ENCODE measurements at places on chromosomes 7 and 10.

DNA sequence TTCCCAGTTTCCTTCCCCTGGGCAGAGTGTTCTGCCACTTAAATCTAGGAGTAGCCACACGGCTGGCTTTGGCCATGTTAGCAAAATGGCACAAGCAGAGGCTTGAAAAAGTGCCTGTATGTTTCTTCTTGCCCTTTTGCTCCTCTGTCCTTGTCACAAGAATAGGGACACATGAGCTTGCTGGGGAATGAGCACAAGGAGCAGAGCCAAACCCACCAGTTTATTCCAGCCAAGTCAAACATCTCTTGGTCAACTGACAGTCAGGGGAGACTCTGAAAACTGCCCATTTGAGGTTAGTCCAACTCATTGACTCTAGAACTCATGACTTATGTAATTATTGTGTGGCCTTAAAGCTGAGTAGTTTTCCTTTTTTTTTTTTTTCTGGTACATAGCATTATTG is 739.7 kb upstream of the FZD8 start:
- DNase-seq = no peak

GRCh38 chr7:23426876-23427275 is 43.4 kb downstream of the IGF2BP3 start:
- DNase-seq = no peak

GRCh38 chr10:97875391-97875790 is 25.7 kb downstream of the GOLGA7B start:
- DNase-seq = no peak

DNA sequence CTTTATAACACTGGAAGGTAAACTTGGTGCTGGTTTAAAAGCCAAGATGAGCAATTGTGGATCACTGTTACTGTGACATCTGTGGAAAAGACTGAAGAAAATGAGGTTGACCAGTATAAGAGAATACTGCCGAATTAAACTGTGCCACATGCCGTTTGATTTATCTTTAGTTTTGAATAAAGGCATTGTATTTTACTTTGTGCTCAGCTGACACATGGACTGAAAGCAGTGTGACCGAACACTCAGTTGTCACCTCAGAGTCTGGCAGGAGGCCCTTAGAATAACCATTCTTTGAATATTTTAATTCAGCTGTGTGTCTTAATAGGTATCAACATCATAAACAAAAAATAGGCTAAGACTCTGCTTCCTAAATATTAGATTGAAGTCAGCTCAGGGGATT is 133.7 kb upstream of the GJD4 start:
- DNase-seq = no peak

DNA sequence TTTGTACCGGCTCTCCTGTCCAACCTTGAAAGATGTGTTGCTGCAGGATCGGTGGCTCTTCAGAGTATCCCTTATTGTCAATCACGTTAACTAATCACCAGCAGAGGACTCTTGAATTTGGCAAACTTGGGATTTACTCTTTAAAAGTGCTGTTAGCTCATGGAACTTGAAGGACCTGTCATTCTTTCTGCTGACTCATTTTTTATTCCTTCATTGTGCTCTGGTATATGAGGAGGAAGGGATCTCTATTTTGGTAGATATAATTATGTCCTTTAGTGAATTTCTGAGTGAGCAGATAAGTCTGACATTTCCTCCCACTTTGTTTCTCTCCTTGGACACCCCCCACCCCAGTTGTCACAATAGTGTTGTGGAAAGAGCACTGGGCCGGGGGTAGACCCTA is 175.1 kb upstream of the HDAC9 start:
- DNase-seq = no peak

DNA sequence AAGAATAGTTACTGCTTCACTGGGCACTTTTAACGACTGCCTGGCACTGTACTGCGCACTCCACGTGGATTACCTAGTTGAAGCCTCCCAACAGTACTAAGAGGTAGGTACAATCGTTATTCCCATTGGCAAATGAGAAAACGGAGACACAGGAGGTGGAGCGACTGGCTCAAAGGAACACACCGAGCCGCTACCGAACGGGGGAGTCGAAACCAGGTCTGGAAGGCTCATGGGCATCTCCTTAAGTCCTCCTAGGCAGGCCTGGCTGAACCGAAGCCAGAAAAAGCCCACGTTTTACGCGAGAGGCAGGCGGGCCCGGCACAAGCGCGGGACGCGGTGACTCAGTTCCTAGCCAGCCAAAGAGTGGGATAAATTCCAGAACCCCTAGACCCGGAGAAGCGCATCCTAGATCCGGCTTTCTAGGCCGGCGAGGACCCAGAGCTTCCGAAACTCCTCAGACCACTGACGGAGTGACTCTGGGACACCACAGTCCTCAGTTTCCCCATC is 472 bp downstream of the PDAP1 start:
- no peak for DNase-seq

DNA sequence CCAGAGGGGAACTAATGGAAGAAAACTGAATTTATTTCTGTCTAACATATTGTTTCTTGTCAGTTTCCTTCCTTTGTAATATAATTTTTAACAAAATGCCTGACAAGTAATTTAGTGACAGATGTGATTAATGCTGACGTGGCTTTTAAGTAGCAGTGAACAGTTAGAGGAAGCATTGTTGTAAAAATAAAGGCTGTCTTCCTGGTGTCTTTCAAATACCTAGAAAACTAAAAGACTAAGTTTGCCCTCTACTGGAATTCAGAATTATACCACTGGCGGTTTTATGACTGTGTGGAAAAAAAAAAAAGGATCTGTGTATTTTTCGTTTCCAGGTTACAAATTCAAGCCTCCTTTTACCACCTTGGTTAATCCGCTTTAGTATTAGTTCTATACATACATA is 217.1 kb upstream of the DPP6 start:
- DNase-seq = no peak

DNA sequence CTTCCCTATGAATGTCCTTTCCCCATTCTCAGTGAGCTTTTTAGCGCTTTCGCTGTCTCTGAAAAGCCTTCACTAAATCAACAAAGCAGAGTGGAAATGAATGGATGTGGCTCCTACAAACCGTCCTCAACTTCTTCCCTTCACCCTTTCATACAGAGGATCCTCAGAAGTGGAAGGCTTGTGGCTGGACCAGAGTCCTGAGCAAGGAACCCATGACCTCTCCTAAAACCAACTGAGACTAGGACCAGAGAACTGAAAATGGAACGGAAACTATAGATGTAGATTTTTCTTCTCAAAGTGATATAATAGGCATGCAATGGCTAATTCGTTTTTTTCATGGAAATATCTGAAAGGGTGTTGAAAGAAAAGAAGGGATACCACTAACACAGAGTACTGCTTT is 122.5 kb downstream of the LHFPL3 start:
- DNase-seq = no peak

DNA sequence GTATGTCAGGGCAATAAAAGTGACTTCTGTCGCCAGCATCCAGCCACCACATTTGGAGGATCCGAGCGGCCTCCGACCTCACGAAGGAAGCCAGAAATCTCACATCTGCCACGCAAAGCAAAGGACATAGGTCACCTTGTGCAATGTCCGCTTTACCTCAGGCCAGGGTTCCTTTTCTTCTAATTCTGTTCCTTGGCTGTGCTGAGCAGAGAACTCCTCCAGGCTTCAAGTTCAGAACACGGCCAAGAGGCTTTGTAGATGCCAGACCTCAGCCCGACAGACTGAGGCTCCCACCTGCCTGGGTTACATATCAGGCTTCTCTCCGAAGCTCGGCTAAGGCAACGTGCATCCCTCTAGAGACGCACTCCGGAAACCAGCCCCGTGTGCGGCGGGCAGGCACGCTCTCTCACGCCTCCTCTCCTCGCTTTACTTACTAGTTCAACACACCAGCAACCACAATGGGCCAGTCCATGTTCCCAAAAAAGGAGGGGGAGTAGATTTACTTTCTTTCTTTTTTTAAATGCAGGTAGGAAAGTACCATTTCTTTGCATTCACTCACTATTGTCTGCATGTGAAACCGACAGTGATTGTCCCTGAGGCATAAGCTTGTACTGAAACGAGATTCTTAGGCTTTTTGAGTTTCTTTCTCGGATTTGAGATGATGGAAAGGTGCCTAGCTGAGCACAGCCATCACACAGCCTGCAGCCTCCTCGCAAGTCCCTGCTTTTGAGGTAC is 122.4 kb upstream of the AFAP1L2 start:
- DNase-seq = no peak

DNA sequence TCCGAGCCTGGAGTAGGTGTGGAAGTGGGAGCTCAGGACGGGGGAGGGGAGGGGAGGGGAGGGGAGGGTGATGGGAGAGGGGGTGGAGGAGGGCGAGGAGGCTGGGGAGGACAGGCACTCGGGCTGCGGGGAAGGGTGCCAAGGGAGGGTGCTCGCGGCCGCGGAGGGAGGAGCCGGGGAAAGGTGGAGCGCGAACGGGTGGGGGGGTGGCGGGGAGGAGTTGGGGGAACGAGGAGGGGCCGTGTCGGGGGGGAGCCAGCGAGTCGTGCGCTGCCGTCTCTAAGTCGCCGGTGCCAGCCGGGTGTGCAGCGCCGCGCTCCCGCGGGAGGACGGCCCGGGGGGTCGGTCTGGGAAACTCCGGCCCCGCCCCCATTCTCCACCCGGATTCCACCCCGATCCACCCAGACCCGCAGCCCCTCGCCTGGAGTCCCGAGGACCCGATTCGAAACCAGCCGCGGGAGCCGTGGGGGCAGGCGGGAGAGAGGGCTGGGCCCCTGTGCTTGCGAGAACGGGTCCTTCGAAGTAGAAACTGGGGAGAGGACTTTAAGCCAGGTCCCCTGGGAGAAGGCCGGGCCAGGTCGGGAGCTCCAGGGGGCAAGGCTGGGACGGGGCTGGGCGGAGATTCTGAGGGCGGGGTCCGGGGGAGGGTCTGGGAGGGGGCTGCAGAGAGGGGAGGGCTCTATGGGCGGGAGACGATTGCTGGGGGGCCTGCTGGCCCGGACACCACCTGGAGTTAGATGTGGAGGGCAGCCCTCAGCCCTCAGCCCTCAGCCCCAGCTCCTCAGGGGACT is at the start of gene ZNF467:
Gene ZNF467 (minus strand): TSS at position 143 of the 791 bp plus-strand sequence. CDS start 2,556 bp downstream, outside the sequence.
- DNase-seq = no peak
